DMS153 (cell line): ENCODE measurements at places on chromosomes 7 and 10.

- DNase-seq = peak; percentile 75
Observed at GRCh38 chr7:105675934-105676371, 94.7 kb upstream of the EFCAB10 start.

- no peak for DNase-seq
Observed at GRCh38 chr10:70872291-70872690, 16.1 kb downstream of the PCBD1 start.

DNA sequence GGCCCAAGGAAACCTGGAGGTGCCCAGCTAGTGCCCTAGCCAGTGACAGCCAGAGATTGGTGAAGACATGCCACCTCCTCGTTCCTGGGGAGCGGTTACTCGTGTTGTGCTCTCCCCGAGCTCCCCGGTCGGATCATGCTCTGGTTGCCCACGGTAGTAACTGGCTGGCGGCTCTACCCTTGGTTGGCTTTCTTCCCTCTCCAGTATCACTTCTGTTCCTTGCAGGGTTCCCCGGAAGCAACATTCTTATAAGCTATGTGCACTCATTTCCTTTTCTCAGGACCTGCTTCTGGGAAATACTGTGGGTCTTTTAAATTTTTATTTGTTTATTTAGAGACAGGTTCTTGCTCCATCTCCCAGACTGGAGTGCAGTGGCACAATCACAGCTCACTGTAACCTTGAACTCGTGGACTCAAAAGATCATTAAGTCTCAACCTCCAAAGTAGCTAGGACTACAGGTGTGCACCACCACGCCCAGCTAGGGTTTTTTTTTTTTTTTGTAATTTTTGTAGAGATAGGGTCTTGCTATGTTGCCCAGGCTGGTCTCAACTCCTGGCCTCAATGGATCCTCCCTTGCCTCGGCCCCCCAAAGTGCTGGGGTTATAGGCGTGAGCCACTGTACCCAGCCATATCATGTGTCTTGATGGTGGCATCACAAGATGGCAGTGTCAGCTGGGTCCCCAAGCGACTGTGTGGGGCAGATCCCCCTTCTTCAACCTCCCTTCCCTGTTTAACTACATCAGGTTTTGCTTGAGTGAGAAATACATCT, 6.9 kb upstream of the CALHM1 start:
- DNase-seq = no peak

DNA sequence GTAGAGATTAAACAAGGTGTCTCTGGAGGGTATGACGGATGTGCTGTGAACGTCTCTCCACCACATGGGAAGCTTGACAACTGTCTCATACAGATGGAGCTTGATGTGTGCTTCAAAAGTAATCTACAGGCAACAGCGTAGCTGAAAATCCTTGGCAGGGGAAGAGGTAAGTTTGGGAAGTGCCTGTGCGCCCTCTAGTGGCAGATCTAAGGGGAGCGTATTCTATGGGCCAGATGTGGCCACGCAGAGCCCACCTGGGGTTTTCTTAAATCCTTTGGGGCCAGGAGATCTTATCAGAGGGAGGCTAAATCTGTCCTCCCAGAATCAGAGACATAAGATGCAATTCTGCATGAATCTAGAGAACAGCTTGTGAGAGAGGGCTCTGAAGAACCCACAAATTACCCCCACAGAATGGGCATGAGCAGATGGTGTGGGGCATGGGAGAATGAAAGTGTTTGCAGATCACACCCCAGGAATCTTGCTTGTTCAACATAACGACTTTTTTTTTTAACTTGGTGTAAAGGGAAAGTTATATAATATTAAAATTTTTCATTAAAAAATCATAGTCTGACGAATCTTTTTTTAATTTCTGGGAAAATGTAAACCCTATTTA, 91.2 kb upstream of the MPP7 start:
- DNase-seq = peak; percentile 30

DNA sequence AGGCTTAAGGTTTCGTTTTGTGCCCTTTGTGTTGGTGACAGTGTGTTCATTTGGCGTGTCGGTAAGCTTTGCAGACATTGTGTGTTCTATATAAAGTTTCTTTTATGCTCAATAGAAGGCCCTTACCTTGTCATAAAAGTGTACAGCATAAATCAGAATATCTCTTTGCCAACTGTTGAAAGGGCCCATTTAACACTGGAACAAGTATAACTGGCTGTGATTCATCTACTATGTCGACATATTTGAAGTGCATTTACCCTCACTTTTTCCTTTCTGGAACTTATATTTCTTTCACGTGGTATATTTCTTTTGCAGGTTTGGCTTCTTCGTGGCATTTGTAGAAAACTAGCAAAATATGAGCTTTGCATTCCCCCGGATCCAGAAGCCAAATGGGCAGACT, 32.7 kb downstream of the EEPD1 start:
- DNase-seq = no peak

DNA sequence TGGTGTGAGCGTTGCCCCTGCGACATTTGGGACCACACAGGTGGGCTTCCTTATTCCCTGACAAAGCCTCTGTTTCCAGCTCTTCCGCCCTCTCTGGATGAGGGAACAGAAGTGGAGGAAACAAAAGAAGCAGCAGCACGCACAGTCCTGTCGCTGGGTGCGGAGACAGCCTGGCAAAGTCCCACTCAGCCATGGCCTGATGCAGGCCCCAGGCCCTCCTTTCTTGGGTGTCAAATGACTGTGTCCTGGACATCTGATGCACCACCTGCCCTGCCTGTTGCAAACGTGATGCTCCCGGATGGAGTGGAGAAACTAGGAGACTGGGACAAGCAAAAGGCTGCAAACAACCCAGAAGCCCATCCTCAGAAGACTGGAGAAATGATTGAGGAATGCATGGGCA, 20.7 kb downstream of the ZMIZ2 start:
- DNase-seq = no peak
